Posterior cingulate gyrus (tissue), 11 donors: ENCODE measurements at places on chromosomes 5 and 9.
A peak's percentile ranks its signal among the peaks of the same experiment; 100 is the strongest.

- peak; percentile 70 for DNase-seq
Observed at GRCh38 chr5:14250084-14250695, 107.0 kb downstream of the TRIO start.

- no peak for DNase-seq
Observed at GRCh38 chr9:116133163-116133562, 20.4 kb upstream of the PAPPA start.

DNA sequence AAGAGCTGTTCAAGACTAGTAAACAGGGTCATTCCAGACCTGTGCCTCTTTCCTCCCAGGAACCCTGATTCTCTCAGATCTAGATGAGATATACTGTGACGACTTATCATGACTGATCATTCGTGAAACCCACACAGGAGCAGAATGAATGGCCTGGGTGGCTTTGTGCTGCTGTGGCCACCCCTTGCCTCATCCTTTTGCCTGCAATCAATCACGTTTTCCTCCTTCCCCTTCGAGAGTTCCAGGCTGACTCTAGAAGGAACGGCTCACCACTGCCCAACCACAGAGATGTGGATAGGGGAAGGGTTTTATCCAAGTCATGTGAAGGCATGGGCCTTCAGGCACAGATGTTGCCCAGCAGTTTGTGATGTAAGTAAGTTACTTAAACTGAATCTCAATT, 5.8 kb downstream of the ANXA6 start:
- no peak for DNase-seq

- DNase-seq: no peak
Observed at GRCh38 chr5:74156728-74157383, 483.7 kb downstream of the ENC1 start.

DNA sequence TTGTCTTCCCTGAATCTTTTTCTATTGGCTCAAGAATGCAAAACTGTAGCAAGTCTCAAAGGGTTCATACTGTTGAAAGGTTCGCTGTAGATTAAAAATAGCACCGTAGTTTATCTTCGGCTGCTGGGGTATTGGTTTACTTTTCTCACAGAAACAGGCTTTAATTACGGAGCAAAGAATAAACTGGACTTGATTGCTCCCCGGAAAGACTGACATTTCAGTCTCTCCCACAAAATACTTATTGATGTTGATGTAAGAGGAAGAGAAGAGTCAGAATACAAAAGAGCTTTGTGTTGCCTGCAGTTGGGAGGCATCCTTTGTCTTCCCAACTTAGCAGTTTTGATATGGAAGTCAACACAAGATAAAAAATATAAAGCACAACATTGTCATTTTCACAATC, 183.9 kb upstream of the DMAC1 start:
- DNase-seq: no peak

- no peak for DNase-seq
Observed at GRCh38 chr9:75938946-75939345, 48.5 kb downstream of the PCSK5 start.

GRCh38 chr5:122111460-122111859, 17.9 kb upstream of the ZNF474 start:
- DNase-seq: no peak

DNA sequence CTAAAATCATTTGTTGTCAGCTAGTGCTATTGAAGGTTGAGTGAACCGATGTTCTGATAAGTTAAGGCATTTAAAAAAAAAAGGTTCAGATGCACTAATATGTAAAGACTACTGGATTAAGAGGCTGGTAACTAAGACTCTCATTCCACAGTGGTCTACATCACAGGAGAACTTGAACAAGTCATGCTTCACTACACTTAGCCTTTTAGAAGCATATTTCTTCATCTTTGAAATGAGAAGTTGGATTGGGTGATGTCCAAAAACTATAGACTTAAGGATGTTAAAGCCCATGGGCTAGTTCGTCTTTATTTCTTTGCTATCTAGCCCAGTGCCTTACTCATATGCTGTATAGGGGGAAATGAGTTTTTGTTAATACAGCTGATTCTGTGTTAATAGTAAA, 107.2 kb downstream of the NDUFS4 start:
- no peak for DNase-seq

DNA sequence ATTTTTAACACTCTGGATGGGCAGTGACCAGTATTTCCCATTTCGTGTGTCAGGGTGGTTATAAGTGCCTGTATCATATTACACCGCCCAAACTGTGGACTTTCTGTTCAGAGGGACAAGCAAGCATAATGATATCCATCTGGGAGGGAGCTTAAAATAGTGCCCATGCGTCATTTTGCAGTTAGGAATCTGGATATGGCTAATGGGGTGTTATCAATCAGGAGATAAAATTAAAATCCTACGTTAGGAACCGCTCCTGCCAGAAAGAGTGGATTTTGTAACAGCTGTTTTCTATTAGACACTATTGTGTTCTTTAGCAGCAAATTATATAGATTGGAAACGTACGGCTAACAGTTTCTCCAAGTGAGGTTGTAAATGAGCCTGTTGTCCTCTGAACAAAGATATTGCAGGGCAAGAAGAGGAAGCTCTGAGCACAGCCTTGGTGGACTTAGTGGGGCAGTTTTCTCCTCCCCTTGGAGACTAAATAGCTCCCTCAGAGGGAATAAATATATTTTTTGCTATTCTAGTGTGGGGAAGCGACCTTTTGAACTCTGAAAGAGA, 160.4 kb downstream of the SPATA31D1 start:
- no peak for DNase-seq

GRCh38 chr5:161138751-161139455, 286.9 kb upstream of the ATP10B start:
- no peak for DNase-seq

DNA sequence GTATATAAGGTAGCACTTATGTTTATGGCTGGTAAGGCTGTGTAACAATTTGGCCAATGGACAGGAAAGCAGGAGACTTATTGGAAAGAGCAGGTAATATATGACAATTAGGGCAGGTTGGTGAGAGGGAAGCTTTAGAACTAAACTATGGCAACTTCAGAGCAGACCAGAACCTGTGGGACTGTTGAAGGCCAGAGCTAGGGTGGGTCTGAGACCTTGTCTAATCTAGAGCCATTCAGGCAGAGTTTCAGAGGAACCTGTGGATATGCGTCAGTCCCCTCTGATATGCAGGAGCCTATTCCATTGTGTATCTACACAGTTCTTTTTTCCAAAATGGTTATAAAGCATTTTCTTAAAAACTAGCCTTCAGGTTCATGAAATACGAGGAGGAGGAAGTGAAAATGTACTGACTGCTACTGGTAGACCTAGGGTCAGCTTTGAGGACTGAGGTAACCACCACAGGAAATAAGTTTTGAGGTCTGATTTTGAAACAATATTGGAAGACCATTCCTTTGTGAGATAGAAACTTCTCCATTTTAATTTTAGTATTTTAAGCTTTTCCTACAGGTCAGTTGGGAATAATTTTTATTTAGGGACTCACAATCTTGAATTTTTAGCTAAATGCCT, 37.6 kb downstream of the ELL2 start:
- no peak for DNase-seq
